Dermis blood vessel endothelial cell (primary cell): ENCODE measurements at places on chromosomes 2 and 18. TPM values are rescaled to one million over a fixed set of nuclear protein-coding genes. Genes with fewer than 3 reads are reported as not detected.

PDE11A gene
- total RNA-seq = 0.09 and 0.17 TPM in 2 replicates

IL1R1 gene
- total RNA-seq = 24.2 and 24.7 TPM in 2 replicates

DNA sequence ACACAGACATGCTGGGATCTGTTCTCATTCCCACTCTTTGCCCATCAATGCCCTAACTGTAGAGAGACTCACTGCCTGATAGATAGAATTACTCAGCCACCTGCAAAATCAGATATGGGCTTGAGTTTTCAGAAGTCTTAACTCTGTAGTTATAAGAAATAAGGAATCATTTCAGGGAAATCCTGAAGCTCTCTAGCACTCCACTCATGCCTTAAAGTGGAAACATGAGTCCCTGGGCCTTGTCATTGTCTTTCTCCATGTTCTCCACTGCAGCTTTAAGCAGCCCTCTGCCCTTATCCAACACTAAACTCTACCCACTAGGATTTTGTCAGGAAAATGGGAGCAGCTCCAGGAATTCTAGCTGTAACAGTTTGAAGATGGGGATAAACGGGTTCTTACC is 192.5 kb downstream of the SNTG2 start:
- no peak for DNase-seq

DNA sequence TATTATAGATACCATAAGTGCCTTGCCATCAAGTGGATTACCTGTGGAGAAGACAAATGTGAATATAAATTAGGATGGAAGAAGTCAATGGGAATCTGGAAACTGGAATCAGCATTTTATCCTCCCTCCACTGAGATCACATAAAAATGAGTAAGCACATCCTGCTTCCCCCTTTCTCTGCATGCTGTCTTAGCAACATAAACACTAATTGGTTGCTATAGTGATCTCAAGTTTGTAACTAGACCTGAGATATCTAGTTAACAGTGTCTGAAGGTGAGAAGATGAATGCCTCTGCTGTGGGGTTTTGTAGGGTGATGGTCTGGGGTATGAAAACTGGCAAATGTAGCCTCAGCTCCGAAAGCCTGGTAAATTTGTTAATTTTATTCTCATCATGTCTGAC is 1357.5 kb upstream of the CELF4 start:
- no peak for DNase-seq

GRCh38 chr2:136297312-136297711 is 179.4 kb upstream of the CXCR4 start:
- no peak for DNase-seq

GRCh38 chr2:86592547-86593230 is 29.4 kb upstream of the CHMP3 start:
- DNase-seq = no peak
